ENCODE measurements at places on chromosomes 4 and X. TPM values are rescaled to one million over a fixed set of nuclear protein-coding genes. Genes with fewer than 3 reads are reported as not detected.

- DNase-seq, result no peak
These were observed 98.0 kb downstream of the TRAPPC11 start for GRCh38 chr4:183757060-183757459.

- DNase-seq, result no peak
These were observed 128.1 kb downstream of the LAS1L start for GRCh38 chrX:65406532-65406931.

GRCh38 chr4:144371485-144371884, 231.0 kb upstream of the GYPA start:
- no peak for DNase-seq

Gene IGSF1
- 24.7 TPM for polyA plus RNA-seq

DNA sequence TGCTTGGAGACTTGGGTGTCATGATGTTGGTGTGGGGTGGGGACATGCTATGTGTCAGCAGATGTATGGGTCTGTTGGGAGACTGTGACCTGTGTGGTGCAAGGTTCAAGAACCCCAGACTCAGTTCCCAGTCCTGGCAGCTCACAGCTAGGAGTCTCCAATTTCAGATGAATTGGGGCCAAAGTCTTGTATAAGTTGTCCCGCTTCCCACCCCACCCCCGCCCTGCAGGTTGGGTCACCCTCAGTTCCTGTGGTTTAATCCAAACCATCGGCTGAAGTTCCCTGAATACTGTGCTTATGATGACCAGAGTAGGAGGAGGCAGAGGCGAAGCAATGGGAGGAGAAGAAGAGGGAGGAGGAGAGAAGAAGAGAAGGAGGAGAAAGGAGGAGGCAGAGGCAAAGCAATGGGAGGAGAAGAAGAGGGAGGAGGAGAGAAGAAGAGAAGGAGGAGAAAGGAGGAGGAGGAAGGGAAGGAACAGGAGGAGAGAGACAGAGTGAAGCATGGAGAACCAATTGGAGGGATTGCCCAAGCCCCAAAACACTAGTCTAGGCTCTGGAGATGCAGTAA, 112.6 kb downstream of the EFNB1 start:
- DNase-seq, result no peak

- DNase-seq, result no peak
These were observed 183.5 kb upstream of the FSTL5 start for GRCh38 chr4:162347156-162347841.

Gene NR3C2
- 17.6 TPM for polyA plus RNA-seq

DNA sequence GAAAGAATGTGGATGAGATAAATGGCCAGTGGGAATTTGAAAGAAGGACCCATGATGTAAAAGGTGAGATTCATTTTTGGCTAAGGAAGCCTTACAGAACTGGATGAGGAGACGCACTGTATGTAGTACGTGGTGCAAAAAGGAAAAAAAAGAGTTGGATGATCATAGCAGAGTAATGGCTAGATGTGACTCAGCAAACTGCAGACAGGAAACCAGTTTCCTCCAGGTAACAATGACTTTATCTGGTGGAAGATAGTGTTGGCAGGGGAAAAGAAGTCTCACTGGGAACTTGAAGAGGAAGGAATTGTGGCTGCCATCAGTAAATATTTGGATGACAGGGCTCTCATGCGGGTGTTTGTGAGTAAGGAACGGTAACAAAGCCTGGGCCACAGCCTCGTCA, 243.2 kb downstream of the CPE start:
- no peak for DNase-seq

DNA sequence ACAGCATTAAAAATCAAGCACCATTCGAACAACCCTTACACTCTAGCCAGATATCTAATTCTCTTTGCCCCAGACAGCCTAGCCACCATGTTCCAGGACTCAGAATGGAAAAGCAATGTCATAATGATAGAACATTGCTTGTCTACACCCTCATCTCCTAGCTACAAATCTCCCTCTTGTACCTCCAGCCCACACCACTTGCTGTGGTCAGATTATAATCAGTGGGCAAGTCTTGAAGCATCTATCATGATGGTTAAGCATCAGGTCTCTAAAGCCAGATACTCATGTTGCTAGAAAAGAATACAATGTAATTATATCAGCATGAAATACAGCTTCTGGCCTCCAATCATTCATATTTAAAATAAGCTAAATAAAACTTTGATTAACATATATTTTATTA, 268.3 kb downstream of the NPFFR2 start:
- no peak for DNase-seq

DNA sequence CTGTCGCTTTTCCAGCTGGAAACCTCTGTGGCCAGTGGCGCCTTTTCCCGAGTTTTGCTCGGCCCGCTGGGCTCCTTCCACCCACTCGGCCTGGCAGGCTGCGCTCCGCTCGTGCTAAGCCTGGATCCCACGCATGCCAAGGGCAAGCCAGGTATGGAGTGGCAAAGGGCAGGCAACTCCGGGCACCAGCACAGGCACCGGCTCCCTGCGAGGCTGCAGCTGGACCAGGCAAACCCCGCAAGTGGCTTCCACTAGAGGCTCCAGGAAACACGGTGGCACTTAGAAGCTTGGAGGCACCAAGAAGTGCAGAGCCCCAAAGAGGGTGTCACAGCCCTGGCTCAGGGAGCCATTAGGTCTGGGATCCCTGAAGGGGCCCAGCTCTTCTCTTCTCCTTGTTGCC, 59.5 kb downstream of the PPA2 start:
- DNase-seq, result no peak

DNA sequence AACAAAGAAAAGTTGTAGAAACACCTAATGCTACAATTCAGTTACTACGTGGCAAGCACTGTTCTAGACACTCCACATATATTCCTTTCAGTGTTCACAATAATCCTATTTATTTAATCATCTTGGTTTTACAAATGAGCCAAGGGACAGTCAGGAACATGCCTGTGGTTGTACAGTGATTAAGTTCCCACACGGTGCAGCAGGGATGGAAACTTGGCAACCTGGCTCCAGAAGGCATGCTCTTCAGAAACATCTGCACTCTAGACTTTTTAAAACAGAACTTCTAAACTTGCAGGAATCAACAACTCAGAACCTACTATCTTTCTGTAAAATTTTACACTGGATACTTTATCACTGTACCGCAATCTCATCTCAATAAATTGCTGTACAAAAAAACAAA, 32.1 kb downstream of the TAPT1 start:
- DNase-seq, result no peak

Gene CEP44
- 19.3 TPM for polyA plus RNA-seq

DNA sequence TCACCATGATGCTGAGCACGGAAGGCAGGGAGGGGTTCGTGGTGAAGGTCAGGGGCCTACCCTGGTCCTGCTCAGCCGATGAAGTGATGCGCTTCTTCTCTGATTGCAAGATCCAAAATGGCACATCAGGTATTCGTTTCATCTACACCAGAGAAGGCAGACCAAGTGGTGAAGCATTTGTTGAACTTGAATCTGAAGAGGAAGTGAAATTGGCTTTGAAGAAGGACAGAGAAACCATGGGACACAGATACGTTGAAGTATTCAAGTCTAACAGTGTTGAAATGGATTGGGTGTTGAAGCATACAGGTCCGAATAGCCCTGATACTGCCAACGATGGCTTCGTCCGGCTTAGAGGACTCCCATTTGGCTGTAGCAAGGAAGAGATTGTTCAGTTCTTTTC, 4.0 kb downstream of the HNRNPH2 start:
- DNase-seq, result no peak

Gene MAGEA12
- not detected for polyA plus RNA-seq

Gene FAM53A
- 1.3 TPM for polyA plus RNA-seq

DNA sequence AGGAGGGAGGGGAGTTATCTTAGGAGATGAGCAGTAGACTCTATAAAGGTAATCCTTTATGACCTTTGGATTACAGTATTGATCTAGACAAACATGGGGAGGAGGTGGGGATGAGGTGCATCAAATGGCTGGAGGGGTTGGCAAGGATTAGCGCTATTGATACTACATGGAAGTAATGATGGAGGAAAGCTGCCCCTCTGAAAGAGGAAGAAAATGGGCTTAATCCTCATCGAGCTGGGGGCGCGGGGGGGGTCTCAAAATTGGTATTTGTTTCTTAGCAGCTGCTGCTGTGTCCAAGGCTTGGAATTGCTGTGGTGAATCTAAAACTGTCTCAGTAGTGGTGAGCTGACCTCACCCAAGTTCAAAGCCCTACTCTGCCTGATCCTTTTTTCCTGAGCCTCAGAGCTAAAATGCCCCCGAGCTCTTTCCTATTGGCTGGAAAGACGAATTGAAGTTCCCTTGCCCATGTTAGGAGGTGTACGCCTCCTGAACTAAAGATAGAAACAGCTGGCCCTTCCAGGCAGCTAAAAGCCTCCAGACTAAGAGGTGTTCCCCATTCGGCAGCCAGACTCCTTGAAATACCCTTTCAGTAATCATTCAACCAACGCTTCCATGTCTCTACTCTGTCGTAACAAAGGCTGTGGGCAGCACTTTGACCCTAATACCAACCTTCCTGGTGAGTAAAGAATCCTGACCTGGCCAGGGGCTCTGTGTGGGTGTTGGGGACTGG, at the start of gene ITGB1BP2:
ITGB1BP2 (plus strand) TSS at position 556 of the 730 bp plus-strand sequence; CDS start at position 613, 57 bp downstream.
- DNase-seq, result no peak

GRCh38 chr4:144901141-144901540, 196.9 kb downstream of the ANAPC10 start:
- no peak for DNase-seq

Gene CDKL2
- 11.3 TPM for polyA plus RNA-seq

DNA sequence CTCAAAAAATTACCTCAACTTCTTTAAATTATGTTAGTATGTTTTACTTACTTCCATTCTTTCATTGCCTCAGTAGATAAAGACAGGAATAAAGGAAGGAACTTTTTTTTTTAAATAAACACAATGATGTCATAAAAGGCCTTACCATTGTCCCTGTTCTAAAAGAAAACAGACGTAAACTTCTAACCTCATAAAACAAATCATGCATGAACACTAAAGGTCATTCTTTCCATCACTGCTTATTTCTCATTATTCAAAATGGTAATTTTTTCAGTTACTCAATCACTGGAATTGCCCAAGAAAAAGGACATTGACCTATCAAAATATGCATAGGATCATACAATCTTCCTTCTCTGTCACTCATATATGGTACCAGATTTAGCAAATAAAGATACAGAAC, 32.2 kb upstream of the ARMCX2 start:
- DNase-seq, result no peak

- DNase-seq, result no peak
These were observed 476 bp upstream of the GDI1 start for GRCh38 chrX:154436374-154436982.

Gene CENPVL2
- 0.24 TPM for polyA plus RNA-seq

Gene SLC4A4
- 75.5 TPM for polyA plus RNA-seq

DNA sequence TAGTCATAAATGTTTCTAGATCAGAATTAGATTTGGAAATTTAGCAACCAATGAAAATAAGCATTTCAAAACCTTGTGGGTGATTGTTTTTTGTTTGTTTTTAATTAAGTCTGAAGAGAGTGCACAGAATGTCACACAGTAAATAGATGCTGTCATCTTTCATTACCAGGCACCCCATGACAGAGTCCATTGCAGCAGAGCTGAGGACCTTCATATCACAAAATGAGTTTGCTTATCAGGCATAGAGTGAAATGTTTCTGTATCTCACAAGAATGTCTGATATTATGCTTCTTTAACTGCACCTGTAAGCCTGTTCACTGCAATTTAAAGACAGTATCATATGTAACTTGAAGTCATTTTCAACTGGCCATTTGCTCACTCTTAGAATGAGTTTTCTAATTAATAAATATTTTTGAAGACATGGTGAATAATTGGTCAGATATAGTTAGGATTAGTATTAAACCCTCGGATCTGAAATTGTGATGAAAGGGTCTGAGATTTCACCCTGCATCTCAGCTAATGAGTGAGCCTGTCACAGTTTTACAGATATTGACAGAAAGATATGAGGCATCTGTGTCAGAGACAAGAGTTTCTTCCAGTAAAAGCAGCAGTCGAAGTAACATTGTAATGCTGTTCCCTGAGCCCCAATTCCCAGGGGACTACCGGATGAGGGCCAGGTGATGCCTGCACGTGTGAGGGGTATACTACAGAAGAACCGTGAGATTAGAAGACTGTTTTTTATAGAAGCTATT, 416.4 kb downstream of the CCSER1 start:
- no peak for DNase-seq

- DNase-seq, result no peak
These were observed 37.2 kb downstream of the GUCY1B1 start for GRCh38 chr4:155795991-155796390.

DNA sequence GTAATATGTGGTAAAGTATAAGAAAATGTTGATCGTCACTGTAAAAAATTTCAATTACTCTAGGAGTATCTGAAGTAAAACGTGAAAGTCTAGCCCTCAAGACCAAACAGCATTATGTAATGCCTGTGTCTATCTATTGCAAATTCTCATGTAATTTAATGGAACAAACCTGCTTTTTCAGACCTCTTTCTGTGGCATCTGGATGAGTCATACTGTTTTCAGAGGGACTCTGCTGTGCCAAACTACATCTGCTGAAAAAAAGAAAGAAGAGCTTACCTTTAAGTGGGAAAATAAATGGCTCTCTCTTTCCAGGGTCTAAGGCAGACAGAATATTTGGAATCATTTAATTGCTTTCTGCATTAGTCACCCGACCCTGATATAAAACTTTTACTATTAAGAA, 89.8 kb upstream of the ARMCX2 start:
- no peak for DNase-seq

DNA sequence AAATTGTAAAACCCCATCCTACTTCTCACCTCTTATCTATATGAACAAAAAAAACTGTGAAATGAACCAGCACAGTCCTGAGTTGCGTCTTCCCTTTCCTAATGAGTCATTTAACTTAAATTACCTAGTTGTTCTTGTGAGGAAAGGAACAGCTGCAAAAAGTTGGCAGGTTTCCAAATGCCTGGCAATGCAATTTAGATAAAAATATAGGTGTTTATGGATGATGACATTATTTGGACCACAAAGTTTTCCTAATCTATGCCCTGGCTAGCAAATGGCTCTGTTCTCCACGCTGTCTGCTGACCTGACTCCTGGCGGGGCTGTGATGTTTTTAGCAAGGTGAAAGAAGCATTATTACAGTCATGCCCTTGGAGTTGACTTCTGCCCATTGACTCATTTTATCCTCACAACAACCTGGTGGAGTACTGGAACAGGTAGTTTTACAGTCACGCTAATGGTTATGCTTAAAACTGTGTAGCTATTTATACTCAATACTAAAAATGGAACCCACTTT, 29.8 kb upstream of the RELL1 start:
- DNase-seq, result no peak

- DNase-seq, result no peak
These were observed 1.4 kb upstream of the RHOH start for GRCh38 chr4:40195182-40196177.

GRCh38 chr4:5780831-5781480, 70.0 kb downstream of the EVC start:
- DNase-seq, result no peak

Gene MAGED4
- 50.1 TPM for polyA plus RNA-seq

Data from right renal cortex interstitium (tissue), 3 donors.